ENCODE measurements at places on chromosomes 1 and 21.

DNA sequence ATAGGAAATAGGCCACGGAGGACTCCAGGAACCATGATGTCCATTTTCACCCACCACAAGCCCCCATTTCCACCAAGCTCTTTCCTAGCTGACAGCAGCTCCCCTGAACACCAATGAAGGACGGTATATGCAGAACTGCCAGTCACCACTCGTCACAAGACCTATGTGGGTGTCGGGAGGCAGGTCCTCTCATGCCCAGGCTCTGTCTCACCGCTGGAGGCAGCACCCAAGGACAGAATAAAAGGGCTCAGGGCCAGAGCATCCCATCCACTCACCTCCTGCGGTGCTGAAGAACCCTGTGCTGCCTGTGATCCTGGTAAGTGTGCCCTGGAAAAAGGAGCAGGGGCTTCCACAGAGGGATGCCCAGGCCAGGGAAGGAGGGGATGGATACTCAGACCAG lies at the start of gene LCE1F:
Gene LCE1F, plus strand, starts transcription at position 266 of the 400 bp plus-strand sequence. CDS start 1,232 bp downstream, outside the sequence.
- no peak for DNase-seq

GRCh38 chr1:91900562-91900961 lies 14.6 kb upstream of the TGFBR3 start:
- no peak for DNase-seq

- DNase-seq: no peak
Observed at GRCh38 chr1:160608514-160608913, 29.2 kb upstream of the CD84 start.

DNA sequence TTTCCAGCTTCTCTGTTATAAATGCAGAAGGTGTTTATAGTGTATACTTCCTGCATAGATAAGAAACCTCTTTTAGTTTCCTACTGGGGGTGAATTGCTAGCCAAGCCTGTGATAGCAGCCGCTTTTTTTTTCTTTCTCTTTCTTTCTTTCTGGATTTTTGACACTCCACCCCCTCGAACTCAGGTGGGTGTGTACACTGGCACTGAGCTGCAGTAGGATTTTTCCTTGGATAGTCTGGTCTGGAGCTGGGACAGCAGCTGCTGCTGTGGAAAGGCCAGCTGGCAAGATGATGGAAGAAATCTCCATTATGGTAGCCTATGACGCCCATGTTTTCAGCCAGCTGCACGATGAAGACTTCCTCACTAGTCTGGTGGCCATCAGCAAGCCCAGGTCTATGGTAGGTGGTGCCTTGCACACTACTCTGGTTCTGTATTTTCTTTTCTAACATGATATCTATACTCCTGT lies 122.5 kb upstream of the CACYBP start:
- DNase-seq: no peak

GRCh38 chr1:160971618-160972056 lies 17.0 kb upstream of the ITLN2 start:
- no peak for DNase-seq

DNA sequence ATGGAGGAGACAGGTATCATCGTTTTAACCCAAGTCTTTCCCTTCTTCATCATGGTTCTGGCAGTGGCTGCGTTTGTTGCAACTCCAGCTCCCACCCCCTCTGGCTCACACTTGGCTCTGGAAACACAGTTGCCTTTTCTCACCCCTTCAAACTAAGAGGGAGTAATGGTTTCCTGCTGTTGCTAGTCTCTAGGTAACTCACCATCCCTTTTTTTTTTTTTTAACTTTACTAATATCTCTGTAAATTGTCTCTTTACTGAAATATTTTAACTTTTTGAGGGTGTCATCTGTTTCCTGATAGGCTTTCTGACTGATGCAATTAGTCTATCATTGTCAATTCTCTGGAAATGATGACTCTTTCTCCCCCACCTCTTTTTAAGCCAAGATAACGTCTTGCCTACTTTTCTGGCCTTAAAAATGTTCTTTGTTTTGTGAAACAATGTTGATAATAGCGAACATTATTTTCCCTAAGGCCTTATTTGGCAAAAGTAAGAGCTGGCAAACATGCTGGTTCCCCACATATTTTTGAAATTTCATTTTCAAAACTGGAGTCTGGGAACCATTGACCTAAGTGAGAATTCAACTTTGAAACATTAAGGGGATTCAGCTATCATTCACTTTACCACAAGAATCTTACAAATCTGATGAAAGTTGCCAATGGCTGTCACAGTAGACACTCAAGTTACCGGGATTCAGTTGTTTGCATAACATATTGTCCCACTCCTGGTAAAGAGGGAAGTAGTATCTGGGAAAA lies 85.3 kb downstream of the LEPR start:
- DNase-seq: no peak

GRCh38 chr1:245605480-245606156 lies 450.8 kb downstream of the KIF26B start:
- DNase-seq: no peak

DNA sequence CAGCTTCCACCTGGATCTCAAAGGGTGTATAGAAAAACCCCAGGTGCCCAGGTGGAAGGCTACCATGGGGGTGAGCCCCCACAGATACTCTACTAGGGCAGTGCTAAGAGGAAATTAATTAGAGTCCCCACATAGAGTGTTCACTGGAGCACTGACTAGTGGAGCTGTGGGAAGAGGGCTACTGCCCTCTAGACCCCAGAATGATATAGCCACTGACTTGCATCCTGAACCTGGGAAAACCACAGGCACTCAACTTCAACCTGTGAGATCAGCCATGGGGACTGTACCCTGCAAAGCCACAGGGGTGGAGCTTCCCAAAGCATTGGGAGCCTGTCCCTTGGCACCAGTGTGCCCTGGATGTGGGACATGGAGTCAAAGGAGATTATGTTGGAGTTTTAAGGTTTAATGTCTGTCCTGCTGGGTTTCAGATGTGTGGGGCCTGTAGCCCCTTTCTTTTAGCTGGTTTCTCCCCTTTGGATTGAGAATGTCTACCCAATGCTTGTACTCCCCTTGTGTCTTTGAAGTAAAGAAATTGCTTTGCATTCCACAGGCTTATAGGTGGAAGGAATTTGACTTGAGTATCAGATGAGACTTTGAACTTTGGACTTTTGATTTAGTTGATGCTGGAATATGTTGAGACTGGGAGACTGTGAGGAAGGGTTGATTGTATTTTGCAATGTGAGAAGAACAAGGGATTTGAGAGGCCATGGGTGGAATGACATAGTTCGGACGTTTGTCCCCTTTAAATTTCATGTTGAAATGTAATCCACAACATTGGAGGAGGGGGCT lies 31.8 kb upstream of the CDC14A start:
- DNase-seq: no peak

DNA sequence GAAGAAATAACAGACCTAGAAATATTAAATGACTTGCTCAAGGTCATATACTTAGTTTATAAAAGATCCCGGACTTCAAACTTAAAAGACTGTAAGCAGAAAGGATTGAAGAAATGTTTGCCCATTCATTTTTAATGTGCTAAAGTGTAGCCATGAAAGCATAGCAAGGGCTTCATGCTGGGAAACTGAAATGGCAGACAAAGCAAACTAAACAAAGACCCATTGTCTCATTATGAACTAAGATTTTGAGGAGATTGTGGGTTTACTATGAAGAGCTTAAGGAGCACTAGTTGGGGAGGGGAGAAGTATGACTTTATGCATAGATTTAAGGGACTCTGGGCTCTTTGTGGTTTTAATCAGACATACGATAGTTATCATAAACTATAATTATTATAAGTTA lies 26.3 kb downstream of the ADAMTS1 start:
- DNase-seq: no peak

DNA sequence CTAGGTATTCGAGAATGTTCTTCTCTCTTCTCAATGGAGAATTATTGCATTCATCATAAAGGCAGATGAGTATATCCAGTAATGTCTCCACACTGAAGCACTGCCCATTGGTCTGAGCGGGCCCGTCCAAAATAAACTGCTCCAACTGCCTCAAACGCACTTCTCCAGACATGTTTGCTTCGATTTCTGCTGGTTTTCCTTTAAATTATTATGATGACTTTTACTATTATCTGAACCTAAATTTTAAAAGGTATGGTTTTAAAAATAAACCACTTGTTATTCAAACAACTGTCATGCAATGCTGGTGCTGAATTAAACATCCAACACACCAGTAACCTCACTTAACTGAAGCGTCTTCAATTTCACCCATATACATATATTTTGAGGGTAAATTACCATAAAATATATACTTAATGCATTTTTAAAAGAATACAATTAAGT lies 1.3 kb downstream of the CDC42BPA start:
- no peak for DNase-seq

- no peak for DNase-seq
Observed at GRCh38 chr1:235500971-235501540, 3.2 kb downstream of the B3GALNT2 start.

GRCh38 chr1:64243757-64244080 lies 40.3 kb downstream of the UBE2U start:
- DNase-seq: no peak

DNA sequence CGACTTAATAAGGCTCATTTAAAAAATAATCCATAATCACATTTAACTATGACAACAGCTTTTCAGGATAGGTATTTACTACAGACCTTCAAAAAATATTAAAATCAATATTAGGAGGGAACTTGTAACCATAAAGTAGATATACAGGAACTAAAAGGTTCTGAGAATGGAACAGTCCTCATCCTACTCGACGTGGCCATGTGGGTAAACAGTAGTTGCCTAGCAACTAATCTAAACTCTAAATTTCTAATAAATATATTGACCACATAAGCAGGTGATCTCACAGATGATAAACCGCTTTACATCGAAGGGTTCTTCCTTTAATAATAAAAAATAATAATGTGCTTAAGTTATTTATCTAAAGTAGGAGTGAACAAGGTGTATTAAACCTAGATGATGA lies 7.9 kb downstream of the AKT3 start:
- no peak for DNase-seq

GRCh38 chr1:107690491-107690890 lies 274.5 kb downstream of the VAV3 start:
- DNase-seq: no peak

GRCh38 chr1:183630748-183631147 lies 4.8 kb downstream of the ARPC5 start:
- DNase-seq: no peak

GRCh38 chr1:208273386-208274017 lies 29.3 kb upstream of the PLXNA2 start:
- DNase-seq: no peak

DNA sequence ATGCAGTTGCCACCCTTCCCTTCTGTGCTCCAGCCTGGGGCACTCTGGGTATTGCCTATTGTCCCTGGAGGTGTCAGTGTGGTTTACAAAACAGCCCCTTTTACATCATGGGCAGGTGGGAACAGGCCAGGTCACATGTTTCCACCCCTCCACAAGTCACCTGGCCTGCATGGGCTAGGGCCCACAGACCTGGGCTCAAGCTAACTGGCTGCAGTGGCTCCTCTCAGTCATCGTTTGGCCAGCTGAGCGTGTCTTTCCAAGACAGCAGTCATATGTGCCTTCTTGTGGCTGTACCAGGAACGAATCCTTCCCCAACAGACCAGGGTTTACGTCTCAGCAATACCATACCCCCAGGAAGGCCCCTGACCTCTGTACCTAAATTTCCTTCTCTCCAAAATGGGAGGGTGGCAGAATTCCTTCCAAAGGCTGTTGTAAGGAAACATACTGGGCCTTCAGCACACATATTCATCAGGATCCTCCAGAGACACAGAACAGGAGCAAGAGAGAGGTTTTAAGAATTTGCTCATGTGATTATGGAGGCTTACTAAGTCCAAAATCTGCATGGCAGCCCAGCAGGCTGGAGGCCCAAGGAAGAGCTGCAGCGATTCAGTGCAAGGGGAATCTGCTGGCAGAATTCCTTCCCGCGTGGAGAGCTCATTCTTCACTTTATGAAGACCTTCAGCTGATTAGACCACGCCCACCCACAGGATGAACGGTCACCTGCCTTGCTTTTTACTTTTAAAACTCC lies 10.6 kb upstream of the TAS1R2 start:
- no peak for DNase-seq

DNA sequence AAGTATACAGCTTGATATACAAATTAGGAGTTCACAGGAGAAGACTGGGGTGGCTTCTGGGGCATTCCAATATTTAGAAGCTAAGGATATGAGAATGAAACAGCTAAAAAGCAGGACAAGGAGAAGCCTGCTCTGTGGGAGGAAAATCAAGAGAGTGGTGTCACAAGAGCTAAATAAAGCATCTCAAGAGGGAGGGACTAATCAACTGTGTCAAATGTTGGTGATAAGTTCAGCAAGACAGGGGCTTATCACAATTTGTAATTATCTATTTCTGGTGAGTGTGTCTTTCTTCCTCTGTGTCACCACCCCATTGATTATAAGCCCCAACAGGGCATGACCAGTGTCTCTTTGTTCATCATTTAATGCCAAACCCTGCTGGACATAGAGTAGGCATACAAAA lies 295.8 kb upstream of the DUSP10 start:
- no peak for DNase-seq

DNA sequence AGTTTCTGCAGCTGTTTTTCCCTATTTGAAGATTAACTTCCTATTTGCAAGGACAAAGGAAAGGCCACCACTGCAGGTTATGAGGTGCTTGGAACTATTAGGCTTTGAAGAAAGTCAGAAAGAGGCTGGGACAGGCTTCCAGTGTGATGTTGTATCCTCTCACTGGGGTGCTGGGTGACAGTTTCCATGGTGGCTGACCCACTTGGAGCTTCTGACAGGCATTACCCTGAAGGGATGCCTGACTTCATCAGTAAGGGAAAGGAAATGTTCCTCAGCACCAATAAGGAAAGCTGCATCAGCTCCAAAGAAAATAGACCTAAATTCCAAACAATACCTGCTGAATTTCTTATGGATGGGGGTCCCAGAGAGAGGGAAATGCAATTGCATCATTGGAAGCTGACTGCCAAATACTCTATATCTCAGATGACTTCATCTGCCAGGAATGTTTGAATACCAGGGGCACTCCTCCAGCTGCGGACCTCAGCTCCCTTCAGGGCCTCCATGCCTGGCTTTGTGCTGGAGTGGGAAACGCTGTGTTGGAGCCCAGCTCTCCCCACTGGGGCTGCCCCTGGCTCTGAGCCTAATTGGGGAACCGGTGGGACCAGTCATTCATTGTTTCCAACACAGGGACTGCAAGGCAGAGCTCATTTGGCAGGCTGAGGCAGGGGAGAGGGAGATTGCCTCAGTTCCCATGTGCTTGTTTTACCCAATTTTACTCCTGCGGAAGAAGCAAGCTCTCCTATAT lies 76.6 kb downstream of the RGL1 start:
- DNase-seq: no peak

GRCh38 chr21:14886001-14886400 lies 178.8 kb downstream of the NRIP1 start:
- DNase-seq: no peak

DNA sequence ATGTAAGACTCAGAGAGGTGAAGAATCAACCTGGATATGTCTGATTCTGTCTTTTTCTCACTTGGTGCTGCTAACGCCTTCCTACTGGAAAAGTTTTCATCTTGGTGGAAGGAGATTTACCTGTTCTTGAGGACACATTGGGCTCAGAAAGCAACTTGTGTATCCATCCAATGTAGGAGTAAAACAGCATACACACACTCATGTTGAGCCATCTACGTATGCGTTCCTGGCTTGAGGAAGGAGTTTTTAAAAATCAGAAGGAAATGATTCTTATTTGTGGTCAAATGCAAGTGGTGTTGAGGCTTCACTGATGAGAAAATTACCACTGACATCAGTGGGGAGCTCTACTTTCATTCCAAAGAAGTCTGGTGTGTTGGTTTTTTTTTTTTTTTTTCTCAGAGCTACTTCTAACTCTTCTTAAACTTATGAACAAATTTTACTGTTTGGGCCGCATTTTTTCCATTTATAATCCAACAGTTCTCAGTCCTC lies 25.6 kb downstream of the XCL2 start:
- DNase-seq: no peak
